Left lung (tissue), 14 donors: ENCODE measurements at places on chromosomes 11 and 22.

GRCh38 chr22:25051073-25051472, 98.6 kb downstream of the KIAA1671 start:
- no peaks in the 10 kb centered on the region for H3K27me3 ChIP-seq
- no peak overlapping the region for H3K27ac ChIP-seq
- no peaks in the 10 kb centered on the region for H3K36me3 ChIP-seq

GRCh38 chr22:24555165-24556039, at the start of gene SNRPD3:
SNRPD3 (plus strand) TSS chr22:24555999; CDS start chr22:24557675, 1,676 bp downstream.
- H3K27me3 ChIP-seq = no peaks in the 10 kb centered on the region
- peaks cover 21% of the 10 kb centered on the region for H3K4me1 ChIP-seq
- H3K4me3 ChIP-seq = peak within 1 kb of the TSS; percentile 100

DNA sequence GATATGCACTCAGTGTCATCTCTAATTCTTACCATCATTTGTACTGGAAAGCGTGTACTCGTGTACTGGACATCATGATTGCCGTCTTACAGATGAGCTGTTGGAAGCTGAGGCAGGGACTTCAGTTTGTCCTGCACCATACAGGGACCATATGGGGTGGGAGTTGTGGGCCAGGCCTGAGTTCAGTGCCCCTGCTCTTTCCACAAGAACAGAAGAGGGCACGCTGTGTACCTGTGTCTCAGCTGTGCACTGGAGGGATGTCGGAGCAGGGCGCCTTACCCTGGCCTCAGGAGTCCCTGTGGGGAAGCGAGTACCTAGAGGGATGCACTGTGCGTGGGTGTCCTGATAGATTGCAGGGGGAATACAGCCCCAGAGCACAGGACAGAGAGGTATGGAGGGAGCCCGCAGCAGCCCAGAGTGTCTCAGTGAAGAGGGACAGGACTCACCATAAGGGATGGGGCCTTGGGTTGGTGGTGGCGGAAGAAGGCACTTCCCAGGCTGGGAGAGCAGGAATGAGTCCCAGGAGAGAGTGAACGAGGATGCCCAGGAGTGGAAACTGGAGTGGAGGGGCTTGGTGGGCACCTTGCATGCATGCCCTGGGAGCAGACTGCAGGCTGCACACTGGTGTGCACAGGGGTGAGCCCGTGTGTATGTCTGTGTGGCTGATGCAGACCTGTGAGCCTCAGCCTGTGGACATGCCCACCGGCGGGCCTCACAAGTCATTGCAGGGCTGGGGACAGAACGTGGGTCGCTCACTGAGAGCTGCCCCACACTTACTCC, 329.7 kb downstream of the TBC1D22A start:
- no peak overlapping the region for H3K4me3 ChIP-seq
- H3K4me1 ChIP-seq = no peaks in the 10 kb centered on the region
- no peaks in the 10 kb centered on the region for H3K27me3 ChIP-seq
- no peaks in the 10 kb centered on the region for H3K36me3 ChIP-seq
- no peak overlapping the region for H3K27ac ChIP-seq

GRCh38 chr11:62726915-62727164, 417 bp downstream of the HNRNPUL2 start:
- no peaks in the 10 kb centered on the region for H3K27me3 ChIP-seq
- peak overlapping the region; percentile 95 for H3K4me3 ChIP-seq
- H3K4me1 ChIP-seq = peaks cover 57% of the 10 kb centered on the region
- H3K36me3 ChIP-seq = peaks cover 10% of the 10 kb centered on the region
- DNase-seq = peak; percentile 53

GRCh38 chr11:115525531-115526006, 21.4 kb upstream of the CADM1 start:
- no peaks in the 10 kb centered on the region for H3K27me3 ChIP-seq
- H3K36me3 ChIP-seq = no peaks in the 10 kb centered on the region
- H3K4me1 ChIP-seq = no peaks in the 10 kb centered on the region
- H3K27ac ChIP-seq = no peak overlapping the region
- H3K4me3 ChIP-seq = no peak overlapping the region

DNA sequence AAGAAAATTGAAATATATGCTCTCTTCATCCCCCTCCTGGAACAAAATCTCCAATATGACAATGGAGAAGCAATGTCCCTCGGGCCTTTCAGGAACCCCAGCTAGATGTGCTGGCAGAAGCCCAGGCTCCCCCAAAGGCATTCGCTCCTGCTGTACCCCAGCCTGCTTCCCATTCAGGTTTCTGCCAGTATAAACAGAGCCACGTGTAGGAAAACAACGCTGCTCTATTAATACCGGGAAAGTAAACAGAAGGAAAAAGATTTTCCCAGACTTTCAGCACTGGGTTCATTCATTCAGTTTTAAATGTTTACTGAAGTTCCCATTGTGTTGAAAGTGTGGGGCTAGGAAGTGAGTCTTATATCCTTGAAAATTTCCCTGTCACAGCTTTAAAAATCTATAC, 147.1 kb downstream of the CADM1 start:
- H3K4me3 ChIP-seq = no peak overlapping the region

GRCh38 chr11:73729594-73730206, 31.2 kb downstream of the RAB6A start:
- no peak for DNase-seq
- peaks cover 22% of the 10 kb centered on the region for H3K36me3 ChIP-seq
- H3K4me3 ChIP-seq = no peak overlapping the region
- no peak overlapping the region for H3K27ac ChIP-seq

DNA sequence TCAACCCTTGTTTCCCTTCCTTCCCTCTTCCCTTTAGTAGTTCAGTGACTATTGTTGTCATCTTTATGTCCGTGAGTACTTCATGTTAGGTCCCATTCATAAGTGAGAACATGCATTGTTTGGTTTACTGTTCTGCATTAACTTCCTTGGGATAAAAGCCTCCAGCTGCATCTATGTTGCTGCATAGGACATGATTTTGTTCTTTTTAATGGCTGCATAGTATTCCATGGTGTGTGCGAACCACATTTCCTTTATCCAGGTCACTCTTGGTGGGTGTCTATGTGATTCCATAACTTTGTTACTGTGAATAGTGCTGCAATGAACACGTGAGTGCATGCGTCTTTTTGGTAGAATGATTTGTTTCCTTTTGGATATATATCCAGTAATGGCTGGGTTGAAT, 163.3 kb downstream of the FBXO7 start:
- H3K27me3 ChIP-seq = no peaks in the 10 kb centered on the region
- H3K4me1 ChIP-seq = no peaks in the 10 kb centered on the region
- no peak overlapping the region for H3K4me3 ChIP-seq
- no peak for DNase-seq
- H3K36me3 ChIP-seq = no peaks in the 10 kb centered on the region

DNA sequence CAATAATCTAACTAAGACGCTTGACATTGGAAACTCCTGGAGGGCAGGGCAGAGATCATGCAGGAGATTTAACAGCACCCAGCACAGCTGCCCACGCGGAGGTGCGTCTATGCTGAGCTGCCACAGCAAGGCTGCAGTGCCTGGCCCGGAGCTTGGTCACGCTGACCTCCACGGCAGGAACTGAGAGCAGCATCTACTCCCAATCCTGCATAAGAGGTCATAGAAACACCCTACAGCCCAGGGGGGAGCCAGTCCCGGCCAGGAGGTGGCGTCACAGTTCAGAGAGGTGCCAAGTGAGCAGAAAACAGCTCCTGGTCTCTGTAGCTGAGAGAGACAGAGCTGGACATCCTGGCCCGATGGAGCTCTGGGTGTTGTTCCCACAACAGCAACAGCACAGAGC, 121.1 kb upstream of the TMEM45B start:
- H3K27me3 ChIP-seq = no peaks in the 10 kb centered on the region
- DNase-seq = no peak
- no peak overlapping the region for H3K4me3 ChIP-seq
- no peaks in the 10 kb centered on the region for H3K36me3 ChIP-seq

DNA sequence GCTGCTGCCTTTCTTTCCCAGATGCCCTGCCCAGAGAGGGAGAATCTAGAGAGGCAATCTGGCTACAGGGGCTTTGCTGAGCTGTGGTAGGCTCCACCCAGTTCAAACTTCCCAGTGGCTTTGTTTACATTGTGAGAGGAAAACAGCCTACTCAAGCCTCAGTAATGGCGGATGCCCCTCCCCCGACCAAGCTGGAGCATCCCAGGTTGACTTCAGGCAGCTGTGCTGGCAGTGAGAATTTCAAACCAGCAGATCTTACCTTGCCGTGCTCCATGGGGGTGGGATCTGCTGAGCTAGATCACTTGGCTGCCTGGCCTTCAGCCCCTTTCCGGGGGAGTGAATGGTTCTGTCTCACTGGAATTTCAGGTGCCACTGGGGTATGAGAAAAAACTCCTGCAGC, 12.2 kb downstream of the BDNF start:
- no peak overlapping the region for H3K27ac ChIP-seq
- H3K36me3 ChIP-seq = no peaks in the 10 kb centered on the region

DNA sequence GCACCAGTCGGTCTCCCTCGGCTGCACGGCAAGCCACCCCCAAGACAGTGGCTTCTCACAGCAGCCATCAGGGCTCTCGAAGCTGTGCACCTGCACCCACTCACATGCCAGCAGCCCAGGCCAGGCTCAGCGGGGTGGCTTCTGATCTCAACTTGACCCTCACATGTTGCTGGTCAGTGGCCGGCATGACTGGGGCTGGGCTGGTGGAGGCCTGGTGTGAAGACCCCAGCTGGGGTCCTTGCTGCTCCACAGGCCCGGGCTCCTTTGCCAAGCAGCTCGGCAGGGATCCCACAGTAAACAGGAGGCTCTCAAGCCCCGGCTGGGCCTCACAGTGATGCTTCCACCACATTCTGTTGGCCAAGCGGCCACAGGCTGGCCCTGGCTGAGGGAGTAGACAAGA, 128.2 kb downstream of the BRD1 start:
- peaks cover 15% of the 10 kb centered on the region for H3K27me3 ChIP-seq
- no peak overlapping the region for H3K4me3 ChIP-seq
- DNase-seq = no peak
- no peaks in the 10 kb centered on the region for H3K4me1 ChIP-seq
- H3K27ac ChIP-seq = no peak overlapping the region

- H3K36me3 ChIP-seq = no peaks in the 10 kb centered on the region
- H3K27ac ChIP-seq = peak overlapping the region; percentile 80
- H3K27me3 ChIP-seq = peaks cover 22% of the 10 kb centered on the region
- H3K4me1 ChIP-seq = peaks cover 41% of the 10 kb centered on the region
Observed at GRCh38 chr22:27801202-27801615, 347 bp downstream of the MN1 start.

- no peak overlapping the region for H3K27ac ChIP-seq
- no peaks in the 10 kb centered on the region for H3K36me3 ChIP-seq
- H3K4me1 ChIP-seq = peaks cover 7% of the 10 kb centered on the region
- H3K27me3 ChIP-seq = no peaks in the 10 kb centered on the region
- H3K4me3 ChIP-seq = no peak overlapping the region
- no peak for DNase-seq
Observed at GRCh38 chr11:68932933-68933577, 29.4 kb downstream of the IGHMBP2 start.

- no peak for DNase-seq
- no peaks in the 10 kb centered on the region for H3K36me3 ChIP-seq
- H3K27ac ChIP-seq = no peak overlapping the region
Observed at GRCh38 chr11:85699957-85700741, 14.2 kb upstream of the CCDC89 start.

- H3K4me1 ChIP-seq = no peaks in the 10 kb centered on the region
- H3K27me3 ChIP-seq = no peaks in the 10 kb centered on the region
- no peaks in the 10 kb centered on the region for H3K36me3 ChIP-seq
- no peak for DNase-seq
Observed at GRCh38 chr11:44208976-44209603, 100.8 kb downstream of the ALX4 start.

DNA sequence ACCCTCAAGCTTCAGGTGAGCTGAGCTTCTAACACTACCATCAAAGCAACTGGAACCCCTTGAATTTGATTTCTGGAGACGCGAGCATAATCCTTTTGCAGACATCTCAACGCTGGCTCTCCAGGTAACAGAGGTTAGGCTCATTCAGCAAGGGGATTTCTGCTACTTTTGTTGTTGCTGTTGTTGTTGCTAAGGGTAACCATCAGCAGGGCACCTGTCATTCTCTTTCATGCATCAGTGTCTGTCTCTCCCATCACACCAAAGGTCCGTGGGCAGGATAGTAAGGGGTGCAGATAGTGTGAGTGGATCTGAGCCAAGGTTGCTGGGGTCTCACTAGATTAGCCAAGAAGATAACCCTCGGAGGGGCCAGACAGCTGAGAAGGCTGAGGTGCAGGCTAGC, 90.3 kb downstream of the TP53I11 start:
- H3K4me1 ChIP-seq = peaks cover 4% of the 10 kb centered on the region
- no peak overlapping the region for H3K27ac ChIP-seq
- peaks cover 8% of the 10 kb centered on the region for H3K27me3 ChIP-seq
- H3K36me3 ChIP-seq = no peaks in the 10 kb centered on the region
- H3K4me3 ChIP-seq = no peak overlapping the region
- no peak for DNase-seq

- no peak overlapping the region for H3K27ac ChIP-seq
- no peaks in the 10 kb centered on the region for H3K36me3 ChIP-seq
- H3K27me3 ChIP-seq = no peaks in the 10 kb centered on the region
- no peak for DNase-seq
- H3K4me1 ChIP-seq = peaks cover 4% of the 10 kb centered on the region
Observed at GRCh38 chr11:111378185-111378860, 752 bp downstream of the POU2AF1 start.

- no peaks in the 10 kb centered on the region for H3K36me3 ChIP-seq
- no peak within 1 kb of the TSS for H3K27ac ChIP-seq
- H3K27me3 ChIP-seq = no peaks in the 10 kb centered on the region
- no peaks in the 10 kb centered on the region for H3K4me1 ChIP-seq
Observed at GRCh38 chr11:4704054-4704789, at the start of gene MMP26. MMP26 (plus strand) TSS chr11:4704784.

DNA sequence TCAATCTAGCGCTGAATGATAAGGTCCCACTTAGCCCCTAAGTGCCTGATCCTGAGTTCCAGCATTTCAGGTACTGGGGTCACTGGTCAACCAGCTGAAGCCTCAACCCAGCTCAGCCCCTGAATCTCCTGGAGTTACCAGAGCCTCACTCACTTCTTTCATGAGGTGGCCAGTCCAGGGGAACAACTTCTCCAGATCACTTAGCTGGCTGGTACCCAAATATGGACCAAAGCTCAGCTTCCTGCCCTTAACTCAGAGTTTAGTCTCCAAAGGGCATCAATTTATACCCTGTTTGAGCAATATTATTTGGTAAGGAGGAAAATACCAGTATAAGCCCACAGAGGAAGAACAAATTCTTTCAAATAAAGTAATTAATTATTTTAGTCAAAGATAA, 105.6 kb downstream of the SLC1A2 start:
- no peak for DNase-seq
- H3K36me3 ChIP-seq = no peaks in the 10 kb centered on the region
- no peaks in the 10 kb centered on the region for H3K4me1 ChIP-seq
- no peaks in the 10 kb centered on the region for H3K27me3 ChIP-seq
- no peak overlapping the region for H3K27ac ChIP-seq

DNA sequence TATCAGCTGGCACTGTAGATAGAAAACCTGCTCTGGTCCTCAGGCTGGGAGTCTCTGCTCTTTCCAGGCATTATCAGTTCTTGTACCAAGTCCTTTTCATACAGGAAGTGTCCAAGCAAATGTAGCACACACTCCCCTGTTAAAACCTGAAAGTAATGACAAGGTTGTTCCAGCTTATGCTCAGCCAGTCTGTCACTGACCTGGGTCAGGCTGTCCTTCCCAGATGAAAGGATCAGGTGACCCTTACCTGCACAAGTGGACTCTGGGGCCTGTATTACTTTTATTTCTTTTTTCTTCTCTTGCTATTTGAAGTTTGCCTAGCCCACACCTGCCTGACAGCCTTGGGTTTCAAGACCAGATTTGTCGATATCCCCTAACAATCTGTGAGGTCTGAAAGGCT, 156.3 kb upstream of the SESN3 start:
- DNase-seq = no peak
- no peak overlapping the region for H3K27ac ChIP-seq
- no peaks in the 10 kb centered on the region for H3K27me3 ChIP-seq
